Neural crest cell (in vitro differentiated cells): ENCODE measurements at places on chromosomes 2 and 18.

GRCh38 chr2:68645523-68645922, 2.1 kb downstream of the PROKR1 start:
- DNase-seq, result no peak

DNA sequence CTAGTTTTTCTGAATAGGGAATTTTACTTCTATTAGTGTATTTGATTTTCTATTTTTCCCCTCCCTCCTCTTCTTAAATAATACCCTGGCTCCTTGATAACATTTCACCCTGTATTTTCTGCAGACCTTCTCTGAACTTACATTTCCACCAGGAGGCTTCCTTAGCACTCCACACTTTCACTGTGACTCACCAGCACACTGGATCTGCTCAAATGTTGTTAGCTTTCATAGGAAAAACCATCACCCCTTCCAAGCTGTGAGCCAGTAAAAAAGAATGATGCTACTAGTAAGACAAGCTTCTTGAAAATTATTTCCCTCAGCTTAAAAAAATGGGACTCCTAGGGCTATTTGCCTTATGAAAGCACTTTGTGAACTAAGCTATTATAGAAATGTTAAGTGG, 16.1 kb downstream of the SUPT7L start:
- no peak for DNase-seq

- no peak for DNase-seq
These were observed 103.1 kb upstream of the MAPRE2 start for GRCh38 chr18:34938090-34938489.

DNA sequence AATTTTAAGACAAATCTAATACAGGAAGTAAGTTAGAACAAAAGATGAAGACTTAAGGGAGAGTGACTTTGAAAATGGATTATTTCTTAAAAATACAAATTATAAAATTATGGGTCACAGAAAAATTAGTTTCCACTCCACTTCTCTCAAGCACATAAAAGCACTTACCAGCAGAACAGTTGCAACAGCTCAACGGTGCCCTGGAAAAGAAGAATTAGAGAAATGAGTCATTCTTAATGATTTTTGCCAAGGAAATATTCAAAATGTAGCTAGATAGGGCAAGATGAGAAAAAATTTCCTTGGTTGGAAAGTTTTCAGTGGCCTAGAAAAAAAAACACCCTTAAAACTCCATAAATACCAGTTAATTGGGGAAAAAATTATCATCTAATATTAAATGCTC, 2185.6 kb upstream of the CELF4 start:
- DNase-seq, result no peak

DNA sequence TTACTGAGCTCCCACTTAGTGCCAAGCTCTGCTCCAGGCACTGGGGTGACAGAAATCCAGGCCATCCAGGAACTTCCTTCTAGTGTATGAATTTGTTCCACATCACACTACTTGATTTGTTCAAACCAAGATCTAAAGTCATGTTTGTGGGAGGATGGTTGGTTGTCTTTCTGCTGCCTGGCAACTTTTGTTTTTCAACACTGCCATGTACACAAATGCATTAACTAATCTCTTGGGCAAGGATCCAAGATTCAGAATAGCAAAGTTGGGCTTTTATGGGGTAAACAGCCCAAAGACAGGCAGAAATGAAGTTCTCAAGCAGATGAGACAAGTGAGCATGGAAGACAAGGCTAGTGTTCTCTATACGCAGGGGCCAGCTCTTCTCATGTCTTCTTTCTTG, 53.4 kb upstream of the PROKR1 start:
- no peak for DNase-seq

DNA sequence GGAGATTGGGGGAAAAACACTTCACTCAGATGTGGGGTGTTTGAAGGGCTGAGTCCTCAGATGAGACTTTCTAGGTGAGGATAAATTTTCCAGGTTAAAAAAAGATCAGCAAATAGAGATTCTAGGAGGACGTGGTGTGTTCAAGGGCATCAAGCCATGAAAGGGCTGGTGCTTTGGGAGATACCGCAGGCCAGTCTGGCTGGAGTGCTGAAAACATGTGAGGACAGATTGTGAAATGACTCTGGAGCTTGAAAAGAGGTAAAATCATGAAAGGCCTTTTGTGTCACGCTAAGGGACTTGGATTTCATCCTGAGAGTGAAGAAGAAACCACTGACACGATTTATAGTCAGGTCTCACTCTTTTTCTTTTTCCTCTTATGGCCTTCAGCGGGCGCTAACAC, 320.5 kb downstream of the DPP10 start:
- no peak for DNase-seq
